Neural progenitor cell (in vitro differentiated cells): ENCODE measurements at places on chromosomes 5 and 9. TPM values are rescaled to one million over a fixed set of nuclear protein-coding genes. Genes with fewer than 3 reads are reported as not detected.

- H3K36me3 ChIP-seq: no peaks in the 10 kb centered on the region
- H3K4me1 ChIP-seq: peaks cover 26% of the 10 kb centered on the region
- DNase-seq: no peak
- H3K27ac ChIP-seq: peak overlapping the region; percentile 70
These were observed 6.9 kb upstream of the WDR5 start for GRCh38 chr9:134128727-134129679.

Gene RBM18
- total RNA-seq: 8.4 and 12.9 TPM in 2 replicates

- DNase-seq: no peak
- H3K36me3 ChIP-seq: no peaks in the 10 kb centered on the region
- H3K4me3 ChIP-seq: no peak overlapping the region
- no peak overlapping the region for H3K27ac ChIP-seq
These were observed 15.4 kb downstream of the KCNN2 start for GRCh38 chr5:114377050-114377844.

GRCh38 chr5:20572614-20573013, 584.6 kb upstream of the CDH18 start:
- DNase-seq: peak; percentile 5
- H3K27ac ChIP-seq: no peak overlapping the region
- peaks cover 20% of the 10 kb centered on the region for H3K4me1 ChIP-seq
- H3K4me3 ChIP-seq: no peak overlapping the region

Gene ZNF366
- total RNA-seq: not detected in 2 replicates

DNA sequence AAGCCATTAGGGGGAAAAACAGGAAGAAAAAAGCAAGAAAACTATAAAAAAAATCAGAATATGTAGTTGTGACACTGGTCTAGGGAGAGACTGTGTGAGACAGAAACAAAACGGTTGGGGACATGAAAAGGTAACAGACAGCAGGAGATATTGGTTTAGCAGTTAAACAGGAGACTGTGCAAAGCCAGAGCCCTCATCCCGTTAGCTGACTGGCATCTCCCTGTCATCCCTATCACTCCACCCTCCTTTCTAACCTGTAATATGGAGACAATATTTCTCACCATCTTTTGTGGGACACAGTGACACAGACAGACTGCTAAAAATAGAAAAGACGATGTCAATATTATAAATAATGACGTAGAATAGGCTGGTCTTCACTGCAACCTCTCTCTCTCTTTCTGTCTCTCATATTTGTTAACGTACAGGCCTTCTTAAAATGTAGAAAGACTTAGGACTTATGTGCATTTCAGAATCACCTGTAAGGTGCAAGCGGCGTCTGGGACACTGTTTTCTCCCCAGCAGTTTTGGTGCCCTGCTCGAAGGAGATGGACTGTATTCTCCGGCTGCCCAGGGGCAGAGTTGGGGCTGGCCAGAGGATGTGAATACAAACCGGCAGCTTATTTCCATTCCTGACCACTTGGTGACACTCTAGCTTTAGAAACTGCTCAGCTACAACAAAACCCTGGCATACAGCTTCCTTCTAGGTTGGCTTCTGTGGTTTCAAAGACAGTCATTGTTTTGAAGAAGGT, 190.6 kb downstream of the MAT2B start:
- no peaks in the 10 kb centered on the region for H3K27me3 ChIP-seq
- no peaks in the 10 kb centered on the region for H3K36me3 ChIP-seq
- no peak overlapping the region for H3K4me3 ChIP-seq
- peak; percentile 86 for DNase-seq
- no peak overlapping the region for H3K27ac ChIP-seq
- no peaks in the 10 kb centered on the region for H3K4me1 ChIP-seq

DNA sequence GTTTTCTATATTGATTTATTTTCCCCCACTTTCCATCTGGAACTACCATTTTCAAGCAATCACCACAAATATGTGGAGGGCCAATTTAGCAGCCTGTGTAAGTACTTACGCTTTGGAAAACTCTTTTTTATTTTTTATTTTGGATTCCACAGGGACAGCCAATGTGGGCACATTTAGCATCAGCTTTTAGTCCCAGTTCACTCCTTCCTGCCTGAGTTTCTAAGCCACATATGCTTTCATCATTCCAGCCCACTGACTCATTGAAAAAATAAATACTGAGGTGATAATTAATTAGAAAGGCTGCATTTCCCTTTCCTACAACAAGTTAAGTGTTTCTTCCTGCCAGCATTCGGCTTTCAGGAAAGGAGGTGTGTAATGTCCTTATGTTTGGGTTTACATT, 76.8 kb downstream of the TMEM167A start:
- no peaks in the 10 kb centered on the region for H3K36me3 ChIP-seq
- no peaks in the 10 kb centered on the region for H3K27me3 ChIP-seq
- no peak overlapping the region for H3K4me3 ChIP-seq
- DNase-seq: no peak

- no peak for DNase-seq
- no peaks in the 10 kb centered on the region for H3K27me3 ChIP-seq
- H3K4me3 ChIP-seq: no peak overlapping the region
- no peaks in the 10 kb centered on the region for H3K36me3 ChIP-seq
- H3K4me1 ChIP-seq: peaks cover 8% of the 10 kb centered on the region
- no peak overlapping the region for H3K27ac ChIP-seq
These were observed 155.5 kb upstream of the EPB41L4A start for GRCh38 chr5:112574536-112574935.

GRCh38 chr5:90657030-90657429, 98.4 kb downstream of the ADGRV1 start:
- peaks cover 31% of the 10 kb centered on the region for H3K36me3 ChIP-seq
- no peak overlapping the region for H3K4me3 ChIP-seq
- DNase-seq: no peak
- no peak overlapping the region for H3K27ac ChIP-seq

- H3K4me1 ChIP-seq: peaks cover 6% of the 10 kb centered on the region
- DNase-seq: no peak
- no peak overlapping the region for H3K4me3 ChIP-seq
- peaks cover 56% of the 10 kb centered on the region for H3K27me3 ChIP-seq
- H3K27ac ChIP-seq: no peak overlapping the region
These were observed 129.3 kb downstream of the MRPL36 start for GRCh38 chr5:1670351-1670750.

DNA sequence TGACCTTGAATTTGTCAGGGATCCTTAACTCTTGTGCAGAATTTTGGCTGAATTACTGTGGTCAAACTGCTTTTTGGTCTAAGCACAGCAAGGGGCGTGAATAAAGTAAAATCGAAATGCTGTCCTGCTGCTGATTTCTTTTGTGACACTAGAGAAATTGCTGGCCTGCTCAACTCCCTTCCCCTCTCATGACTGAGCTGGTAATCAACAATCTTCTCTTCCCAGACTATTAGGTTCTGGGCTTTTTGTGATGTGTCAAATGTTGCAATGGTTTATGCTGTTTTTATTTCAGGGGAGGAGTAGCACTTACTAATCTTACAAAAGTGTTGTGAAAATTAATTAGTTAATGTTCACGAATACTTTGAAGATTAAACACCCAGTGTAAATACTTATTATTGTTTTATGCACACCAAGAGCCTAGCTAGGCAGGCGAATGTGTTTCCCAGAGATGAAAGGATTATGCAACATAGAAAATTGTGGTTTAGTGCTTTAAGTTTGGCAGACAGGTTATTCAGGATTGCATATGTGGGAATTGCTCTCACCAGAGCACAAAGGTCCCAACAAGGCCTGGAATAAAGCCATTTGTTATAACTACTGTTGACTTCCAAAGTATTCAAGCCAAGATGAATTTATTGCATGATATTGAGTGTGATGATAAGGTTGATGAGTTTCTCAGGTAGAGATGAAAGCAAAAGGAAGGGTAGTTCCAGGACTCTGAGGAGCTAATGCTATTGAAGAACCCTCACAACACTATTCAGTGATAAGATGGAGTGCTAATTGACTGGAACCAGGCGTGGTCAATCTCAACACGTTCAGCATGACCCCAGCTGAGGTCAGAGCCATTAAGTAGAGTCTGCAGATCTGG, 280.7 kb upstream of the ZNF608 start:
- H3K27ac ChIP-seq: no peak overlapping the region
- no peak for DNase-seq
- H3K4me3 ChIP-seq: no peak overlapping the region

Gene PCDHAC2
- 1.9 and 2.5 TPM in 2 replicates for total RNA-seq

DNA sequence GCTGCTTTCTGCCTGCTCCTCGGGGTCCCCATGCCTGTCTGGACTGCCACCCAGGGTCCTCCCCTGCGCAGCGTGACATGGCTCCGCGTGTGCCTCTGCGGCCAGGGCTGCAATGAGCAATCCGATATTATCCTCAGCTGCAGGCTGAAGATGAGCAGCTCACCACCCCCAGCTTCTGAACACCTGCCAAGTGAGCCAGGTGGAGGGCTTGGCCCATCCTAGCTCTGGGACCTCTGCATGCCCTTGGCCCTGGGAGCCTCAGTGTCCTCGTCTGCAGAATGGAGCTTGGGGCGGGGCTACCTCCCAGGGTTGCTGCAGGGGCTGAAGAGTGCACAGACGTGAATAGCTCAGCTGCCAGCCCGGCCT, 4.1 kb upstream of the MYMK start:
- peaks cover 32% of the 10 kb centered on the region for H3K4me1 ChIP-seq
- DNase-seq: no peak
- peaks cover 8% of the 10 kb centered on the region for H3K27me3 ChIP-seq
- no peaks in the 10 kb centered on the region for H3K36me3 ChIP-seq
- no peak overlapping the region for H3K4me3 ChIP-seq
- H3K27ac ChIP-seq: no peak overlapping the region

GRCh38 chr9:137756045-137756744, 121.4 kb upstream of the CACNA1B start:
- H3K4me3 ChIP-seq: no peak overlapping the region
- H3K27ac ChIP-seq: no peak overlapping the region
- no peaks in the 10 kb centered on the region for H3K4me1 ChIP-seq

Gene SLC6A3
- total RNA-seq: 0.19 and 0.32 TPM in 2 replicates

- H3K4me1 ChIP-seq: no peaks in the 10 kb centered on the region
- H3K4me3 ChIP-seq: no peak overlapping the region
- no peak overlapping the region for H3K27ac ChIP-seq
- no peak for DNase-seq
- H3K36me3 ChIP-seq: no peaks in the 10 kb centered on the region
- H3K27me3 ChIP-seq: no peaks in the 10 kb centered on the region
These were observed 200.4 kb downstream of the MAST4 start for GRCh38 chr5:66796305-66797292.
